ENCODE measurements at places on chromosomes 4 and X. TPM values are rescaled to one million over a fixed set of nuclear protein-coding genes. Genes with fewer than 3 reads are reported as not detected.

RHOXF2 gene
- total RNA-seq: not detected

PUDP gene
- 2.4 TPM for total RNA-seq

RENBP gene
- total RNA-seq: 6.2 TPM

IL3RA gene
- 1.1 TPM for total RNA-seq

POLN gene
- 0.89 TPM for total RNA-seq

All from CD8-positive, alpha-beta T cell (primary cell).